ENCODE measurements at places on chromosomes 13 and 19. TPM values are rescaled to one million over a fixed set of nuclear protein-coding genes. Genes with fewer than 3 reads are reported as not detected.
A peak's percentile ranks its signal among the peaks of the same experiment; 100 is the strongest.

GATAD2A gene
- total RNA-seq: 135 TPM

ARL11 gene
- 2.1 TPM for total RNA-seq

LIN7B gene
- 5.6 TPM for total RNA-seq

RNF113B gene
- not detected for total RNA-seq

GRIN2D gene
- 0.20 TPM for total RNA-seq

FLT1 gene
- 0.71 TPM for total RNA-seq

DNA sequence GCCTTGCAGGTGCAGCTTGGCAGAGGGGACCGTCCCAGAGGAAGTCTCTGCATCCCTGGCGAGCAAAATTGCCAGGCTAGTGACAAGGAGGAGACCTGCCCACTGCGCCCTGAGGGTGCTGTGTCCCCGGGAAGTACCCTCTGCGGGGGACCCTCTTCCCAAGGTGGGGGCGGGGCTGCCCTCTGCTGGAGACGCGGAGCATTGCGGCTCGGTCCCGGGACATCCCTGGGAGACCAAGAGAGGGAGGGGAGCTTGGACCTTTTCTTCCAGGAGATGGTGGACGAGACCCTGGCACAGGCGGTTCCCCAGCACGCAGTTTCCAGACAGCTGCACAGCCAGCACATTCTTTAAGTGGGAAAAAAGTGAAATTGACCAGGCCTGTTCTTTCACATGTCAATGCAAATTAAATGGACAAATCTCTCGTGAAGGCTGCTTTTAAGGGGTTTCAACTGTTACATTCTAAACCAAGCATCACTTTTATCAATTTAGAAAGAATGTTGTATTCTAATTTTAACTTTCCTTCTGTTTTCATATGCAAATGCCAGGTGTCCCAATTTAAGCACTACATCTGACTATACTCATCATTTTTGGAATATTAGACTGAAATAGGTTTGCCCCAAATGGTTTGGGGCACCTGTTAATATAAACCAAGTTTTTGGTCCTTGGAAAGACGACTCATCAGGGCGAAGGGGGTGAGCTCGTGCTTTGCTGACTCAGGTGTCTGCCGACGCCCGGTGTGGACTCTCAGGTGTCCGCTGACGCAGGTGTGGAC, 60.7 kb downstream of the MCF2L start:
- DNase-seq: peak; percentile 38
- H3K27me3 ChIP-seq: no peaks in the 10 kb centered on the region
- no peak overlapping the region for H3K27ac ChIP-seq

DNA sequence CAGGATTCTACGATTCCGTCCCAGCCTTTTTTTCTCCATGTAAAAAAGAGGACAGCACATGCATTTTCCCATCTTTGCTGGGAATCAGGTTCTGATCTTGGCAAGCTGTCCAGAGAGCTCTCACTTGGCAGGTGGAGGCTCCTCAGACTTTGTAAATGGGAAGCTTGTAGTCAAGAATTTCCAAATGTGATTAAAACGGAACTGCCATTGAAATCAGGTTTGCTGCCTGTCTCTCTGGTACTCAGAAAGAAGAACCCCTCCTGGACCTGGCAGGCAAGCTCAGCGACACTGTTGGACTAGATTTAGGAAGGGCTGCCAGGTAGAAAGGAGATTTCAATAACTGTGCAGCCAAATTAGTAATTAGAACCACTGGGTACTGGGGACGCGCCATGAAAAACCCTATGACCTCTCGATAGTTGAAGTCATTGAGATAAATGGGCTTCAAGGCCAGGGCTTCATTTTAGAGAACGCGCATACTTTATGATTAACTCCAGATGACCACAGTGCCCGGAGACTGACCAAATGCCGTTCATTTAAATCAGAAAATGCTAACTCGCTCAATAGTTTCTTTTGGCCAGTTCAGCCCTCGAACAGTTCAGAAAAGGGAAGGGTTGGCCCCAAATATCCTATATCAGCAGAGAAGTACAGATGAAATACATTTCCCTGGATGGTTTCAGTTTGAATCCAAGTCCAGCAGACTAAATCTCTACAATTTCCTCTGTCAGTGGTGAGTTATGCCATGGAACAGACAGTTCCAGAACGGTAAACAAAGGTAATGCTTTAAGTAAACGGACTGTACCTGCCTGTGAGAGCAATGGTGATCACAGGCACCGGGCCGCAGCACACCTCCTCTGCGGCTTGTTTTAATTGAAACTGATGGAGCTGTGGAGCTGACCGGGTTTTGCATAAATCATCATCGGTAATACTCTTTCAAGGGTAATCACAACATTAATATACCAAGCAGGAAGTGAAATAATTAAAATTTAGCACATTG, 517.4 kb downstream of the RFC3 start:
- no peaks in the 10 kb centered on the region for H3K36me3 ChIP-seq
- no peaks in the 10 kb centered on the region for H3K4me1 ChIP-seq
- no peak overlapping the region for H3K27ac ChIP-seq
- H3K4me3 ChIP-seq: no peak overlapping the region
- no peak for DNase-seq

- DNase-seq: no peak
- H3K27me3 ChIP-seq: no peaks in the 10 kb centered on the region
- peaks cover 21% of the 10 kb centered on the region for H3K4me1 ChIP-seq
Observed at GRCh38 chr19:7833225-7834099, 3.4 kb downstream of the EVI5L start.

DNA sequence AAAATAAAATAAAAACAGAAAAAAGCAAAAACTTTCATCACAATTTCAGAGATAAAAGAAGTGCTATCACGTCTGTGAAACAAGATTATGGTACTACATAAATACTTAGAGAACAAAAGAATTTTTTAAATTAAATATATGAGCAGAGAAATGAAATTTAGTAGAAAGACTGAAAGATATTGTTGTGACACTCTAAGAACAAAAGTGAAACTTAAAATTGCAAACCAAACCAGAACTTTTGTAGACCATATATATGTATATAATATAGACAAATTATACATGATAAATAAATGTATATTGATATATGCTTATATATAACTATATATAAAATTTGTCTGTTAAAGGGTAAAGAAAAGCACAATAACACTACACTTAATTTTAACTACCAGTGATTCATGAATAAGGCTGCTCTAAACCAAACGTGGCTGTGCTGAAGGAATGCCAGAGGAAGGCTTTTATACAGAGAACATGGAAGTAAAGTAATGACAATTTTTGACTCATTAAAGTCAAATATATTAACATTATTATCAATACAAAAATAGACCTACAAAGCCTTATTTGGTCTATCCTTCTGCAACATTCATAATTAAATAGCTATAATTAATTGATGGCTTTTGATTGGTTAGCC, 1516.7 kb upstream of the PCDH20 start:
- no peak overlapping the region for H3K4me3 ChIP-seq
- no peaks in the 10 kb centered on the region for H3K36me3 ChIP-seq
- no peak for DNase-seq

DNA sequence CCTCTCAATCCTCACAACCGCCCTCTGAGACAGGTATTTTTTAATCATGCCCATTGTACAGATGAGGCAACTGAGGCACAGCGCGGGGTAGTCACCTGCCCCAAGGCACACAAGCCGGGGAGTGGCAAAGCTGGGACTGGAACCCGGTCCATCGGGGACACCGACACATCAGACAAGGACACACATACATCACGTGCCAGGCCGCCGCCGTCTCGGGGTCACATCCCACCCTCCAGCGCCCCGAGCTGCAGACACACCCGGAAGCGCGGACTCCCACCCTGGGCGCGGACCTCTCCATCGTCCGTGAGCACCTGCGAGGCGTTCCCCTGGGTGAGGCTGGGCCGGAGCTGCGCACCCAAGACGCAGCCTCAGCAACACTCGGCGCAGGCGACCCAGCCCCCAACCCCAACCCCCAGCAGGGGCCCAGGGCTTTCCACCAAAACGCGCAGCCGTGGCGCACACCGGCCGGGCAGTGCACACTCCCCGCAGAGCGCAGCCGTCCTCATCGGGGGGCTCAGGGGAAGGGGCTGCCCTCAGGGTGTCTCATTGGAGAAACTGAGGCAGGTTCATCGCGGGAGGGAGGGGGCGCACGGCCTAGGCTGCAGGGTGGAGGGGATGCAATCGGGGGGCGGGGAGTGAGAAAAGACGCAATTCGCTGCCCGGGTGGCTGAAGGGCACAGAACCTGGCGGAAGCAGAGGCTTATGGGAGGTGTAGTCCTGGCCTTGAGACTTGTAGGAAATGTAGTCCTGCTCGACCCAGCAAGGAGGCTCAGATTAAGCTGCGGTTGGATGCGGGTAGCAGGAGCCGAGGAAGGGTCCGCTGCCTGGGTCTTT, 1.9 kb upstream of the LMTK3 start:
- no peak overlapping the region for H3K4me3 ChIP-seq
- peaks cover 23% of the 10 kb centered on the region for H3K4me1 ChIP-seq
- H3K27me3 ChIP-seq: no peaks in the 10 kb centered on the region
- no peak overlapping the region for H3K27ac ChIP-seq

- no peak overlapping the region for H3K27ac ChIP-seq
- H3K27me3 ChIP-seq: no peaks in the 10 kb centered on the region
- DNase-seq: no peak
- H3K36me3 ChIP-seq: peaks cover 18% of the 10 kb centered on the region
- peaks cover 3% of the 10 kb centered on the region for H3K4me1 ChIP-seq
Observed at GRCh38 chr13:98957731-98958442, 20.0 kb downstream of the DOCK9 start.

- no peak for DNase-seq
- no peak overlapping the region for H3K27ac ChIP-seq
- H3K4me1 ChIP-seq: peaks cover 21% of the 10 kb centered on the region
- H3K36me3 ChIP-seq: peaks cover 44% of the 10 kb centered on the region
- no peaks in the 10 kb centered on the region for H3K27me3 ChIP-seq
Observed at GRCh38 chr19:10817291-10818038, 18.5 kb downstream of the TMED1 start.

GRCh38 chr19:31214086-31214485, 135.2 kb downstream of the TSHZ3 start:
- H3K27ac ChIP-seq: peak overlapping the region; percentile 95
- H3K4me1 ChIP-seq: peaks cover 23% of the 10 kb centered on the region

GRCh38 chr19:35512831-35513627, 420 bp downstream of the DMKN start:
- H3K27ac ChIP-seq: no peak overlapping the region
- DNase-seq: no peak
- H3K4me1 ChIP-seq: peaks cover 15% of the 10 kb centered on the region
- no peaks in the 10 kb centered on the region for H3K36me3 ChIP-seq

- H3K36me3 ChIP-seq: peaks cover 18% of the 10 kb centered on the region
- no peaks in the 10 kb centered on the region for H3K27me3 ChIP-seq
- H3K4me1 ChIP-seq: peaks cover 14% of the 10 kb centered on the region
- peak overlapping the region; percentile 47 for H3K27ac ChIP-seq
- DNase-seq: no peak
Observed at GRCh38 chr19:44260343-44260681, 626 bp downstream of the ZNF233 start.

- peaks cover 15% of the 10 kb centered on the region for H3K27me3 ChIP-seq
- no peak overlapping the region for H3K4me3 ChIP-seq
- no peaks in the 10 kb centered on the region for H3K36me3 ChIP-seq
Observed at GRCh38 chr13:46075811-46076210, 23.3 kb upstream of the ZC3H13 start.

- no peak overlapping the region for H3K4me3 ChIP-seq
- no peaks in the 10 kb centered on the region for H3K4me1 ChIP-seq
- peaks cover 3% of the 10 kb centered on the region for H3K36me3 ChIP-seq
- no peak for DNase-seq
- no peak overlapping the region for H3K27ac ChIP-seq
Observed at GRCh38 chr19:5106971-5107370, 138.1 kb downstream of the KDM4B start.

- H3K36me3 ChIP-seq: peaks cover 20% of the 10 kb centered on the region
- peaks cover 45% of the 10 kb centered on the region for H3K27me3 ChIP-seq
- peak; percentile 40 for DNase-seq
- peaks cover 30% of the 10 kb centered on the region for H3K4me1 ChIP-seq
Observed at GRCh38 chr19:55086730-55087541, 11.3 kb downstream of the EPS8L1 start.

GRCh38 chr13:112567161-112567862, 20.6 kb downstream of the TUBGCP3 start:
- H3K4me3 ChIP-seq: no peak overlapping the region
- no peak overlapping the region for H3K27ac ChIP-seq
- H3K4me1 ChIP-seq: peaks cover 6% of the 10 kb centered on the region

- H3K4me1 ChIP-seq: peaks cover 10% of the 10 kb centered on the region
- H3K4me3 ChIP-seq: no peak within 1 kb of the TSS
- H3K27me3 ChIP-seq: no peaks in the 10 kb centered on the region
- peak; percentile 18 for DNase-seq
Observed at GRCh38 chr19:57830071-57830602, at the start of gene ZNF587B. Gene ZNF587B, plus strand, starts transcription at chr19:57830299. Its CDS starts 230 bp downstream, at chr19:57830529.

Data from activated CD4-positive, alpha-beta T cell treated with anti-CD3 and anti-CD28 coated beads, Interleukin-2, amount 10 ng/mL, durations not matched to agents 7 days and 5 days (primary cell).